MG63 (cell line): ENCODE measurements at places on chromosomes 5 and 9. TPM values are rescaled to one million over a fixed set of nuclear protein-coding genes. Genes with fewer than 3 reads are reported as not detected.

The PCSK1 gene
- 0.10 TPM in 1 of 2 replicates, not detected in the other for total RNA-seq

The ATP6V1G1 gene
- total RNA-seq, result 62.6 and 103 TPM in 2 replicates

The NDUFS6 gene
- total RNA-seq, result 172 and 215 TPM in 2 replicates

The LCNL1 gene
- total RNA-seq, result not detected in 2 replicates

The CDKN2B-AS1 gene
- total RNA-seq, result not detected in 2 replicates

The MARCOL gene
- not detected in 2 replicates for total RNA-seq

- DNase-seq, result no peak
Observed at GRCh38 chr5:91910247-91910646, 527.1 kb upstream of the ARRDC3 start.

DNA sequence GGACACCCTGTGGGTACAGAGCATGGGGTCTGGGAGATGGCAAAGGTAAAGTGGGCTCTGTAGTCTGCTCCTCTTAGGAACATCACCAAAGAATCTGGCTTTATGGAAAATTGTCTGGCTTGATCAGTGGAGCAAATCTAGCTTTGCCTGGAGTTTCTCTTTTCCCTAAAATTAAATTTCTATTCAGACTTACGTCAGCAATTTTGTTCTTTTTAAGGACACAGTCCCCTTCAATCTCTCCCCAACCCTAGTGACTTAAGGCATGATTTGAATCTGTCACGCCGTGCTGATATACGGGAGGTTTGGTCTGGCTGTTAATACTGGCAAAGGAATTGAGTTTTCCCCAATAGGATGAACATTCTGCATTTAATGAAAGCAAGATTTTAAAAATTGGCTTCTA is 72.3 kb upstream of the ERCC6L2 start:
- DNase-seq, result no peak

GRCh38 chr9:38035873-38036272 is 33.2 kb downstream of the SHB start:
- DNase-seq, result peak; percentile 79

DNA sequence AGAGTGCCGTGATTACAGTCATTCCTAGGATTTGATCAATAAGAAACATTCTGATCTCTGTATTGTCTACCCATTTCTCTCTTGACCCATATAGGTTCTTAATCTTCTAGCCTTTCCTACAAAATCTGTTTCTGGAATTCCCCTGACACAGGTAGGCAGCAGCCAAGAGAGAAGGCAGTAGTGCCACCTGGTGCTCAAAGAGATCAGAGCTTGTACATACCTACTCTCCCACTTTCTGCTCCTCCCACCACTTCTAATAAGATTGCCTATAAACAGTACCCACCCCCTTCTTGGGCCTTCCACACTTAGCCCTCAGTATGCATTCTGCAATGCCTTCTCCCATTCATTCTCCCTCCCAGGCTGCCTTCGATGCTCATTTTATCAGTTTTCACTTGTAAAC is 117.4 kb upstream of the RORB start:
- DNase-seq, result no peak

DNA sequence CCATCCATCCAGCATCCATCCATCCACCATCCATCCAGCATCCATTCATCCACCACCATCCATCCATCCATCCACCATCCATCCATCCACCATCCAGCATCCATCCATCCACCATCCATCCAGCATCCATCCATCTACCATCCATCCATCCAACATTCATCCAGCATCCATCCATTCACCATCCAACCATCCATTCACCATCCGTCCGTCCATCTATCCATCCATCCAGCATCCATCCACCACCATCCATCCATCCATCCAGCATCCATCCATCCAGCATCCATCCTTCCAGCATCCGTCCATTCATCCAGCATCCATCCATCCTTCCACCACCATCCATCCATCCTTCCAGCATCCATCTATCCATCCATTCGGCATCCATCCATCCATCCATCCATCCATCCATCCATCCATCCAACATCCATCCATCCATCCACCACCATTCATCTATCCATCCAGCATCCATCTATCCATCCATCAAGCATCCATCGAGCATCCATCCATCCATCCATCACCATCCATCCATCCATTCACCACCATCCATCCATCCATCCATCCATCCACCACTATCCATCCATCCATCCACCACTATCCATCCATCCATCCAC is 32.4 kb upstream of the WDR5 start:
- DNase-seq, result no peak

GRCh38 chr5:71945436-71945835 is 161.8 kb upstream of the MAP1B start:
- no peak for DNase-seq

DNA sequence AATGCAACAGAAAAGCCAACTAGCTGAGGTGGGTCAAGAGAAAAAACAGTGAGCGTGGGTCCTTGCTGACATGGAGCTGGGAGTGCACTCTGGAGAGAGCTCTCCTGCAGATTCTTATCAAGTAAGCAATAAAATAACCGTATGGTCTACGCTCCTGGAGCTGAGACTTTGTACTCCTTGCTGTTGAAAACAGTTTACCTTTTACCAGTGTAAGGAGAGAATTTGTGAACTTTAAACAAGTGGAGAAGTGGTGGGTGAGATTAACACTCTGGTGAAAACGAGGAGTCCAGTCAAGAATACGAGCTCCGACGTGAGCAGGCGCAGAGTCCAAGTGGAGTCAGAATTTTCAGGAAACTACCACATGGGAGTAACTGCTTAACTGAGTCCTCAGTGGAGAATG is 156.1 kb upstream of the ERCC6L2 start:
- DNase-seq, result no peak

GRCh38 chr9:3343671-3344070 is 182.1 kb downstream of the RFX3 start:
- DNase-seq, result no peak

DNA sequence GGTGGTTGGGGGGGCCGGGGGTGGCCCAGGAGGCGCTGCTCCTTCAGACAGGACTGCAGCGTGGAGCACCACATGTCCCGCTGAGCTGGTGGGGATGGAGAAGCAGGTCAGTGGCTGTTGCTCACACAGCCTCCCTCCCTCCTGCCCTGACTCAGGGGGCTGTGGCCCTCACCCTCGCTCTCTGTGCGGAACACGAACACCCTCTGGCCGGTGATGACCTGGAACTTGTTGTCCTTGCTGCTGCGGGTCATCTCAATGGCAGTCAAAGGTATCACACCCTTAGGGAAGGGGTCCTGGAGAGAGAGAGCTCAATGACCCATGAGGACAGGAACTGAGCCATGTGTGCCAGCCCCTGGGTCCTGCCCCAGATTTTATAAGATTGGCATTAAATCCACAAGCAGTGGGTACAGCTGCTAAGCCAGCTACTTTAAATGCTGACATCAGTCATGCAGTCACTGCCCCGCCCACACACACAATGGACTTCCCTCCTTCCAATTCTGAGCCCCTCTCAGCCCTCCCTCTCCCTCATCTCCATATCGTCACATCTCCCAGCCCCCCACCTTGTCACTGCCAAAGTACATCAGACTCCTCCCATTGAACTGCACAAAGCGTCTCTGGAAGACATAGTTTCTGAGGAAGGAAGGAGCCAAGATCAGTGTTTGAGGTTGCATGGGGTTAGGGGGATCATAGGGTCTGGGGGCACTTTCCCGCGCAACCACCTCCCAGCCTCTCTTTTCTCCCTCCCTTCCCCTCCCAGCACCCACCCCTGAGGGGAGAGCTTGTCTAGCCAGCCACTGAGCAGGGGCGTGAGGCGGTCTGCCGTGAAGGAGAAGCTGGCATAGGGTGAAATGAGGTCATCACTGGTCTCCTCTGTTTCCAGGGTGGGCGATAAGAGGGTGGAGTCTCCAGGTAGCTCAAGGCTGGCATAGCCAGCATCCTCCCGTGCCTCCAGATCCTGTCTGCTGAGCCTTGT is 8.9 kb downstream of the ARAP3 start:
- DNase-seq, result no peak

GRCh38 chr9:71681104-71681707 is 87.1 kb downstream of the CEMIP2 start:
- DNase-seq, result no peak

GRCh38 chr5:80579050-80579449 is 9.0 kb upstream of the ANKRD34B start:
- DNase-seq, result no peak

DNA sequence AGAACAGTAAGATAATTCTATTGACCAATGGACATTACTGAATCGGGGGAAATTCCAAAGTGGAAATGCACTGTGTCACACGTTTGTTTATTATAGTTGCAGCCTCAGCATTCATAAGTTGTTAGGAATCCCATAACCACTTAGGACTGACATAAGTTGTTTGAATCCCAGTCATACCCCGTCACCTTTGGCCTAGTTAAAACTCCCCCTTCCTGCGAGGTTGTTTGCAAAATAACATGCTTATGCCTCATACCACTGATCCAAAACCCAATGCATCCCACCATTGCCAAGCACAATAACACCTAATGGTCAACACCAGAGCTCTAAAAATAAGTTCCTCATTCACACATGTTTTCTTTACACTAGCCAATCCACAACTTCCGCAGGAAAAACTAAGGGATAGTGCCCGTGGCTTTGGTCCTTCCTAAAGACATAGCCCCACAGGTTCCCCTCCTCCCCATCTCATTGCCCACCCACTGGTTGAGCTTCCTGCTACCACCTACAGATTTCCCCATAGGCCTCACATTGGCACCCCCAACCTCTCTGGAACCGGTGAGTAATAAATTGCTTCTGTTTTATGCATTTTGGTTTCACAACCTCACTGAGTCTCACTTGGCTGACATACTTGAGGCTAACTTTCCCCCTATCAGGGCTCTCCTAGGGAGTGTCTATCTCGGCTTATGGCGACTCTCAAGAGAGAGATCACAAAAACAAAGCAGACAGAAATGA is 42.3 kb upstream of the MUSK start:
- DNase-seq, result peak; percentile 96

- no peak for DNase-seq
Observed at GRCh38 chr5:148873690-148874485, 47.5 kb downstream of the ADRB2 start.

DNA sequence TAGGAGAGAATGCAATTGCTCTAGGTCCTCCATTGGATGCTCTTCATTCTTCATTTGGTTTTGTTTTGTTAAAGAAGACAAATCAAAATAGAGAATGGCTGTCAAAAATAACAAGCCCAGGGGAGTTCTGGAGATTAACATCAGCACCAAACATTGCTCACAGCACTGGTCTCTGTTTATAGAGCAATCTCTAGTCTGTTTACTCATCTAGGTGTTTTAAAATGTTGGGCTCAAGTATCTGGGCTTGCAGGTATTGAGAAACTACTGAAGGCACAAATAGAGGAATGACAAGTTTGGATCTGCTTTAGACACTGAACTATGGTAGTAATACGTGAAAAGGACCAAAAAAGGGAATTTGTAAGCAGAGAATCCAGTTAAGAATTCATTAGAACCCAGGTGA is 77.0 kb upstream of the TMC1 start:
- DNase-seq, result no peak

DNA sequence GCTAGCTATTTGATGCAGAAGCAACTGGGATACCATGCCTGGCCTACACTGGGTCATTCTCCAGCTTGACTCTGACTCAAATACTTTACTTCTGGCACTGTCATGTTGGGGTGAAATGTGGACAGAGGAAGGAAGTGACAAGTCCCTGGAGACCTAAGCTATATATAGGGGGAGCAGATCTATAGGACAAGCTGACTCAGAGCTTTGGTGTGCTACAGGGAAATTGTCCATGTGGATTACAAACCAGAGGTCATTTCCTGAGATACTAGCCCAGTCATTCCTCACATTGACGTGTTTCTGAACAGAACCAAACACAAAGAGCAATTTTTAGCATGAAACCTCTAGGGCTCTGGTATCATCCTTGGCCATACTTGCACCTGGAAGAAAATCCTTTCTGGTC is 531.6 kb upstream of the CLINT1 start:
- DNase-seq, result peak; percentile 48

- peak; percentile 46 for DNase-seq
Observed at GRCh38 chr5:145946112-145946861, 9.9 kb downstream of the SH3RF2 start.

DNA sequence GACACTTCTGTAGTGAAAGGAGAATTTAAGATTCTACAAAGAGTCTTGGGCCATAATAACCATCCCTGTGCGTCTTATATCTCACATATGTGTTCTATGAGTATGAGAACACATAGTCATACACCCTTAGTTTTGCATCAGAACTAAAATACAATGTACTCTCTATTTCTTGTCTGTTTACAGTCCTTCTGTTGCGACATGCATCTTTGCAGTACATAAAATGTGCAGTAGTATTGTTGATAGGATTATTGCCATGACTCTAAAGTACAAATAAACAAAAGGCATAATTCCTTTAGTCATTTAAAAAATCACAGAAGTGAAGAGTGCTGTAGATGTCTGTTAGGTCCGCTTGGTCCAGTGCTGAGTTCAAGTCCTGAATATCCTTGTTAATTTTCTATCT is 201.9 kb downstream of the NR3C1 start:
- DNase-seq, result no peak

GRCh38 chr9:130266236-130267098 is 907 bp downstream of the HMCN2 start:
- no peak for DNase-seq

DNA sequence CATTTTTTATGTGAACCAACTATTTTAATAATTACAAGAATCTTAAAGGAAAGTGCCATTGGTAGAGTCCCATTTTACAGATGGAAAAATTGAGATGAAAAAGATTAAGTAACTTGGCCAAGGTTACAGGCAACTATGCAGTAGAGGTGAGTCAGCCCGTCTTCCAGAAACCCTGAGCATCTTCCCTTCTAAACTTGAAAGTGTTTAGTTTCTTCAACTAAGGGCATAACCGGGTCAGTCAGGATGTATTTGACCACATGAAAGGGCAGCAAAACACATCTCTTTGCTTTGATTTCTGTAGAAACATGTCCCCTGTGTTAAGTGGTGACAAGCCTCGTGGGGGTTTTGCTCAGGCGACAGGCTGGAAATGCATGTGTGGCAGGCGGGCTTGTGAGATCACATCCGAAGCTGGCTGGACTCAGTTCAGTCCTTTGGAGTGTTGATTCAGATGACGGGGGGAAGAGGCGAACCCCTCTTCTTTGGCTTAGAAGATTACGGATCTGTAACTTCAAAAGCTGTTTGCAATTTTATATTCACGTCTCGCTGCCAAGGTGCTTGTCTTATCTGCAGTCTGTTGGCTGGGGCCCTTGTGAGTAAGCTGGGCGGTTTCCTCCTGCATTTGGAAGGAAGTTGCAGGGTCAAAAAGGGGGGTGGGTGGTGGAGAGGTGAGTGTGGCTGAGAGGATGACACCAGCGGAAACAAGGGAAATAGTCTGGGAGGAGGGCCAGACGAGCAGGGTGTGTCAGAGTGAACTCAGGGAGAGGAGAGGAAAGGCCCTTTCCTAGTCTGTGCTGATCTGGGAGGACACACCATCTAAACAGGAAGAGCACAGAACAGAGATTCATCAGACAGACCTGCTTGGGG is 78.9 kb upstream of the RPS23 start:
- DNase-seq, result peak; percentile 100
